ENCODE measurements at places on chromosomes 16 and 17.
A peak's percentile ranks its signal among the peaks of the same experiment; 100 is the strongest.

DNA sequence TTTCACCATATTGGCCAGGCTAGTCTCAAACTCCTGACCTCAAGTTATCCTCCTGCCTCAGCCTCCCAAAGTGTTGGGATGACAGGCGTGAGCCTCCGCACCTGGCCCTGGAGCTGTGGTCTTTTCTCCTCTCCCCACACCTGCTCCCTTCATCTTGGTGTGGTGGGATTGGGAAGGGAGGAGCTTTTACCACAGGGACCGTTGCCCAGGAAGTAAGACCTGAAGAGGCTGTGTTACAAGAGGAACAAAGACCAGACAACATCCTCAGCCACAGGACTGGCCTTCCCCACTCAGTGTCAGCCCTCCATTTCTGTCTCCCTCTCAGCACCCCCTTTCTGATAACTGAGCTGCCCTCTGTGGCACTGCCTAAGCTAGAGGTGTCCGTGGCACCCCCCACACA, 9.4 kb upstream of the C17orf113 start:
- no peak for DNase-seq

DNA sequence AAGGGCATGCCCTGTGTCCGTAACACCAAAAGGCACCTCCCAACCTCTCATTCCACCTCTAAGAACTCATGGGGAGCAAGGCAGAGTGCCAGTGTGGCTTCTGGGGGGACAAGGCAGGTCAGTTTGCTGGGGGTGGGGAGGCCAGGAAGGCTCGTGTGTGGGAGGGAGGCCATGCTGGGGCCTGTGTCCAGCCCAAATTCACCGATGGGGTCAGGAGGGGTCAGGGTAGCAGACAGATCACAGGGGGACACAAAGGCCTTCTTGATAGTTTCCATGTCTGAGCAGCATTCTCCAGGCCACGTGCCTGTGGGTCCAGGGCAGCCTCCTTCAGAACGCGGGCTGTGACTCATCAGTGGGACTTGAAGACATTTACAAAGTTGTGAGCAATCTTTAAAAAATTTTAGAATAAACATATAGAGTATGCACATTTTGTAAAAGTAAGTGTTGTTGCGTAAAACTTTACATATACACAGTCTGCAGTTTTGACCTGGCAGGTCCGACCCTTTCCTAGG, 20.9 kb downstream of the SPACA3 start:
- DNase-seq: no peak

DNA sequence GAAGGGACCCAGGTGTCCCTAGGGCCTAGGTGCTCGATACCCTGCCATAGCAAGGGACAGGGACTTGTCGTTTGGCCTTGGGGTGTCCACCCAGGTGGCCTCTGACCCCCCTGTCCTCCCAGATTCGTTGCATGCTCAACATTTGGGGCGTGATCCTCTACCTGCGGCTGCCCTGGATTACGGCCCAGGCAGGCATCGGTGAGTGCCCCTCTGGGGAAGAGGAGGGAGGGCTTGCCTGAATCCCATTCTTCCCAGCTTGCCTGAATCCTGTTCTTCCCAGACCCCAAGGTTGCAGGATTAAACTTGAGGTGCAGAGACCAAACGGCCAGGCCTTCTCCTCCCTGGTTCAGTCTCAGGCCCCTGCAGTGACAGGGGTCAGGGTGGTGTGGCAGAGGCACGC, 3.2 kb downstream of the SLC12A3 start:
- DNase-seq: no peak

GRCh38 chr16:66578651-66579531, at the start of gene CMTM2:
CMTM2 (plus strand) TSS chr16:66579463; CDS start chr16:66579608, 145 bp downstream.
- DNase-seq: peak; percentile 11

- DNase-seq: no peak
Observed at GRCh38 chr17:80884811-80885210, 106.8 kb upstream of the CHMP6 start.

DNA sequence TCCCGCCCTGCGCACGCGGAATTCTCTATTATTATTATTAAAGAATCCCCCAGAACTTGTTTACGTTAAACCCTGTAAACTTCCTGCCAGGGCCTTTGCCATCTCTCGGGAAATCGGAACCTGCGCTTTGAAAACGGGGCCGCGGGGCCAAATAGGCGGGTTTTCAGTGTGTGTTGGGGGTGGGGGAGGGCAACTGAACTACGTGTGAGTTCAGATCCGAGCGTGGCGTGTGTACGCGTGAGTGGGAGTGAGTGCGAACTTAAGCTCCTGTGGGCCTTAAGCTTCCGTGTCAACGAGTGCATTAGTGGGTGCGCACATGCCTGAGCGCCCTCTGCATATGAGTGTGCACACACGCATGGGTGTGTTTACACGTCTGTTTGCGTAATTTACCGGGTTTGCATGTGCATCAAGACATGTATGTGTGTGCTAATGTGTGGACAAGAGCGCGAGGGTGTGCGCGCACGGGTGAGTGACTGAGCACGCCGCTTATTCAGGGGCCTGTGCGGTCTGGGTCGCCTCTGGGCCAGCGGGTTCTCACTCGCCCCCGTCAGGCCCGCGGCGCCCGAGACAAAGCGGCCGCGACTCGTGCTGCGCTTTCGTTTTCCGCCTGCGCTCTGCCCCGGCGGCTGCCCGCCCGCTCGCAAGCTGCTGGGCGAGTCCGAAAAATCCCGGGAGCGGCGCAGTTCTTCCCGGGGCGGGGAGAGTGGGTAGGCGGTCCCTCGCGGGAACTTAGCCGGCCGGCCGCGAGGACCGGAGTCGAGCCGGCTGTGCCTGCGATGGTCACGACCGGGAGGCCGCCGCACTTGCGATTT, 1.2 kb upstream of the FOXF1 start:
- DNase-seq: no peak

GRCh38 chr16:86320237-86320595, 190.1 kb upstream of the FOXF1 start:
- no peak for DNase-seq

DNA sequence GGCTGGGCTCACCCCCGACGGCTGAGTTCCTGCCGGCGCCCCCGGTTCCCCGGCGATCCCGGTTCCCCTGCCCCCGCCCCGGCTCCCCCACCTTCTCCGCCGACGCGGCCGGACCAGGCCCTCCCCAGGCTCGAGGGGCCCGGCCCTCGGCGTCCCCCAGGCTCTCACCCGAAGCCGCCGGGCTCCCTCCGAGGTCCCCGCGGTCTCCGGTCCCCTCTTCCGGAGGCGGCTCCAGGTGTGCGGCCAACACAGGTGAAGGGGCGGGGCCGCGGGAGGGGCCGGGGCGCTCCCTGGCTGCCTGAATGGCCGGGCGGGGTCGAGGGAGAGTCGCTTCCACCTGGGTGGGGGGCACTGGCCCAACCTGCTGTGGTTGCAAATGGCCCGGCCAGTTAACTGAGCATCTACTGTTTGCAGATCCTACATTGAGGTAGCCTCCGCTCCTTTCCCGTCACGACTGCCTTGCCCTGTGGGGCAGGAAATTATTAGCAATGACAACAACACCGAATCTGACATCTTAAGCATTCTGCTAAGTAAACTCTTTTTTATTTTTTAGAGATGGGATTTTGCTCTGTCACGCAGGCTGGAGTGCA, at the start of gene BICDL2:
TSS of gene BICDL2 (minus strand) at position 219 of the 590 bp plus-strand sequence. CDS start 1,448 bp downstream, outside the sequence.
- no peak for DNase-seq

DNA sequence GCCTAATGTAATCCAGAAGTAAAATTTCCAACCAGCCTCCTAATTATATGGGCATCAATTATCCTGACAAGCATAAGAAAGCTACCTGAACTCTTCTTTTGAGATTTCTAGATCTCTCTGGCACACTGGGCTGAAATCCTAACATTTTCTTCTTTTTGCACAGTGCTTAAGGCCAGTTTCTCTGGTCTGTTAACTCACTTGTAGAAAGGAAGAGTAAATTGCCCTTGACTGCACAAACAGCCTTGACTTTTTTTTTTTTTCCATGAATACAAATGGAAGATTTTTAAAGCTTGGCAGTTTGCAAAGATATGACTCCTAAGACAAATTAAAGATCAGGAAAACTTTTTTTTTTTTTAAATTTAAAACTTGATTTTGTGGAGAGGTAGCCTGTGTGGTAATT, 291.2 kb upstream of the MON1B start:
- no peak for DNase-seq

- DNase-seq: no peak
Observed at GRCh38 chr17:40857535-40857934, 9.5 kb downstream of the KRT12 start.

- no peak for DNase-seq
Observed at GRCh38 chr16:64983963-64984362, 137.9 kb downstream of the CDH11 start.

DNA sequence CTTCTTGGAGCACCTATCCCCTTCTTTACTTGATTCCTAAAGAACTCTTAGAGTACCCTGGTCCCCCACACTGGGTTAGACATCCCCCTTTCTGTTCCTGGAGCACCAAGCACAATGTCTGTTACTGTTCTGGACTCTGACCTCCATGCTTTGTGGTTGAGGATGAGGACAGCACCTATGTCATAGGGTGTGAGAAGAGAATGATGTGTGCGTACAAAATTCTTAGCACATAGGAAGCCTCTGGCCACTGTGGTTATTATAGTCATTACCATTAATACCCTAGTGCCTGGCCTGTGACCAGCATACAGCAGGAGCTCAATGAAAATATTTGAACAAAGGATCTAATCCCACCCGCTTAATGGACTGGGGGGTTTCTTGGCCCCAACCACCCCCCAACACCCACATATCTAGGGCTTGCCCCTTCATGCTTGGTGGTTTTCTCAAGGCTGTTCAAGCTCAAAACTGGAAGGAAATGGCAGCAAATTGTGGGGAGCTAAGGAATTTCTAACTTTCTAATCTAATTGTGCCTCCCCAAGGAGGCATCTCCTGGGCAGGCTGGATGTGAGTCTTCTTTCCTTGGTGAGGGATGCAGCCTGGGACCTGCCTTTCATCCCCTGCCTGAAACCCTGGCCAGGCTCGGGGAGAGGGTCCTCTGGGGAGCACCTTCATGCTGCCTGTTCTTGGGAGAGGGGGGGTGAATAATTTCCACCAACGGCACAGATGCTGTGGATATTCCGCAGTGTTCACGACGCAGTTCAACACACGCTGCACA, 1.5 kb upstream of the CMIP start:
- no peak for DNase-seq

DNA sequence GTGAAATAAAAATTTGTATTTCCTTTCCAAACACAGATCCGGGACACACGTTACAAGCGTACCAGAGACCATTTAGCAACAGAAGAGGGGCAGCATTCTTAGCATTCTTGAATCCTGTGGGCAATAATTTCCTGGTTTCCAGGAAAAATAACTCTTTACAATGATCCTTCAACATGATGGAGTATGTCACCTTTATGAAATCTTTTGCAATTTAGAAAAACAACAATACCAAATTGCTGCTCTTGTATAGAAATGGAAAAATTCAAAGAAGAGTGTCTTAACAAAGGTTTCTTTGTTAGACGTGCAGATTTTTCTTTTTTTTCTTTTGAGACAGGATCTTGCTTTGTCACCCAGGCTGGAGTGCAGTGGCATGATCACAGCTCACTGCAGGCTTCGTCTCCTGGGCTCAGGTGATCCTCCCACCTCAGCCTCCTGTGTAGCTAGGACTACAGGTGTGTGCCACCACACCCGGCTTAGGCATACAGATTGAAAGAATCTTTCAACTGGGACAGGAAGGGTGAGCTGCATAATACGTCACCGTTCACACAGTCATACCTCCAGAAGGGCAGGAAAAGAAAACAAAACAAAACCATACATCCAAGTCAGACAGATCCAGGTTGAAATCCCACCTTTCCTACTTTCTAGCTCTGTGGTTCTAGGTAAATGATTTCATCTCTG, 10.8 kb upstream of the GCSH start:
- DNase-seq: no peak

- DNase-seq: peak; percentile 31
Observed at GRCh38 chr16:2912330-2913199, 834 bp downstream of the FLYWCH1 start.

GRCh38 chr17:19705201-19705600, 11.2 kb downstream of the SLC47A2 start:
- no peak for DNase-seq

DNA sequence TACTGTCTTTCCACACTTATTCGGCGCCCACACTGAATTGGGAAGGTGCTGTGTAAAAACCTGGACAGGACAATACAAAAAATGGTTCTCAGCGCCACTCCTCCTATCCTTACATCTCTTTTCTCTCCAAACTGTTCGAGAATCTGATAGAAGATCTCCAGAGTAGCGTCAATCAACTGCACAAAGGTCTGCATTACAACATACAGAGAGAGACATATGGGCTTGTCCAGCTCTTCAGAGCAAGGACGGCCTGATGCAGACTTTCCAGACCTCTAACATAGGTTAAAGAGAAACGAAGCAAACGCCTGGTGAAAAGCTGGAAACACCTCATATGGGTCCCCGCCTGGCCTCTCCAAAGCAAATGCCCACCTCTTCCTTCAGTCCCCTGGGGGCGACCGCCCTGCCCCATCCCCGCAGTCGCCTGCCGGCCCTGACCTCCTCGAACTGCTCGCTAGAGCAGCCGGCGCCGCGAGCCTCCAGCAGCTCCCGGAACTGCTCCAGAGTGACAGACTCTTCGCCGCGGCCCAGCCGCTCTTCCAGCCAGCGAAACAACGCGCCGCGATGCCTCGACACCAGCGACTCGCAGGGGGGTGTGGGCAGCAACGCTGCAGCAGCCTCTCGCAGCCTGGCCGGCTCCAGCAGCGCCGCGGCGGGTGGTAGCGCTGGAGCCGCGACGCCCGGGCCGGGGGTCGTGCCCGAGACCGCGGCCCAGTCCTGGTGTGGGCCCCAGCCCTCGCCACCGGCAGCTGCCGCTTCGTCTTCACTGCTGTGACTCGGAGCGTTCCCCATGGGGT, 526 bp downstream of the ZZEF1 start:
- DNase-seq: peak; percentile 19

GRCh38 chr17:79676796-79677195, 53.9 kb upstream of the ENPP7 start:
- no peak for DNase-seq

GRCh38 chr17:50585346-50585745, 24.8 kb downstream of the CACNA1G start:
- no peak for DNase-seq

- no peak for DNase-seq
Observed at GRCh38 chr17:13728781-13729180, 127.1 kb upstream of the HS3ST3A1 start.

- no peak for DNase-seq
Observed at GRCh38 chr17:17500999-17501605, 4.9 kb upstream of the RASD1 start.

GRCh38 chr17:53101706-53102105, 721.0 kb upstream of the KIF2B start:
- DNase-seq: no peak

- no peak for DNase-seq
Observed at GRCh38 chr16:57613514-57613913, 14.9 kb upstream of the ADGRG1 start.

GRCh38 chr17:40025991-40026815, 11.0 kb downstream of the CSF3 start:
- DNase-seq: no peak

DNA sequence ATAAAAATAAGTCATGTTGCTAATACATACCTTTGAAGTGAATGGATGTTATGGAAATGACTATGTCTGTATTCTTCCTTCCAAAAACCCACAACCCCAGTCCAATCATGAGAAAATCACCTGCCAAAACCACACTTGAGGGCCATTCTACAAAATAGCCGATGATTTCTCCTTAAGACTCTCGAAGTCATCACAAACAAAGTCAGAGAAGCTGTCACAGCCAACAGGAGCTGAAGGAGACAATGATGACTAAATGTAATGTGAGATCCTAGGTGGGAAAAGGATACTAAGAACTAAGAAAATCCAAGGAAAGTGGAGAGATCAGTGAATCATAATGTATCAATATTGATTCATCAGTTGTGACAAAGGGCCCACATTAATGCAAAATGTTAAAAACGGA, 432.9 kb upstream of the DYNLRB2 start:
- no peak for DNase-seq

GRCh38 chr17:179781-180380, 1.6 kb downstream of the DOC2B start:
- no peak for DNase-seq

Data from stimulated activated CD4-positive, alpha-beta T cell treated with anti-CD3 and anti-CD28 coated beads, Interleukin-12 subunit alpha, Interleukin-12 subunit beta, amount 100 ng/mL, for 4 hours (primary cell).